CD4-positive, alpha-beta T cell treated with Interleukin-17A for 4 hours (primary cell): ENCODE measurements at places on chromosomes 1 and 21.

DNA sequence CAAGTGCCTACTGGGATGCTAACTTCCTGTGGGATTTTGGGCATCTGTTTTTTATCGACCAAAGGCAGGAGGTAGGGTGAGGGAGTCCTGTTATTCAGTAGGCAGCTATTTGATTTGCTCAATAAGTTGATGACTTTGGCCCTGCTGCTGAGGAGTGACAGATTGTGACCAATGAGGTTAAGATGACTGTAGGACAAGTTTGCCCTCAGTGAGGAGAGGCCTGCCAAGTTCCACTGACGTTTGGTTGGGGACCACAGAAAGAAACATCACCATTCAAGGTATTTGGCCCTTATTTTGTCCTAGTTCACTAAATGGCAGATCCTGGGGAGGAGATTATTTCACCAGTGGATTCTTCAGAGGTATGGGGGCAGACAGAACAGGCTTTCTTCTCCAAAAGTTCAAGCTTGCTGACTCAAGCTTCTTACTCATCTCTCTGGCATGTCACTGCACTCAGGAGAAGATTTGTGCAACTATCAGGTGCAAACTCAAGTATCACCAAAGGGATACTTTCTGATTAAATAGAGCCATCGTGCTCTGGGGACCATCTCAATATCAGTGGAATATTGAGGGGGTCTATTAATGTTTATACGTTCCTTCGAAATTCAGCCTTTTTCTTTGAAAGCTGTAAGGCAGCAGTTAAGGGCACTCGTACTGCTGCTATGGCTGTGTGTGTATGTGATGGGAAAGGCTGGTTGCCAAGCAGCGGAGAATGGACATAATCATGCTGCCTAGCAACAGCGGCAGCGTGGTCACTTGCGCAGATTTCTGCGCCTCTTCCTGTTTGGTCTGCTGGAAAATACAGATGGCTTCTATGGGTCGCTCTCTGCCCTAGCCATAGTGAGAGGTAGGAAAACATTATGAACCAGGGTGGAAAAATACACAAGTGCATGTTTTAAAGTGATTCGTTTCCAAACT is 78.7 kb downstream of the PBX1 start:
- DNase-seq, result no peak

- DNase-seq, result peak; percentile 64
These were observed 231.0 kb upstream of the B3GALT2 start for GRCh38 chr1:193417403-193417802.

DNA sequence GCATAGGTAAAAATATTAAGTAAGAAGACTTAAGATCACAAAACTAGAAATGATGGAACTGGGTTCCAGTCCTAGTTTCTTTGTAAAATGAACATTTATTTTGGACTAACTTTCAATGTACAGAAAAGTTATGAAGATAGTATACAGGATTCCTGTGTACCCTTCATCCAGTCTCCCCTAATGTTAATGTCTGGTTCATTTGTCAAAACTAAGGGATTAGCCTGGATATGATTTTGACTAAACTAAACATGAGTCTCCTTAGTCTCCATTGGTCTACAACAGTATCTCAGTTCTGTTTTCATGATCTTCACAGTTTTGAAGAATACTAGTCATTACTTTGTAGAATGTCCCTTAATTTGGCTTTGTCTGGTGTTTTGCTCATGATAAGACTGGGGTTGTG is 54.5 kb downstream of the UBE4B start:
- no peak for DNase-seq

DNA sequence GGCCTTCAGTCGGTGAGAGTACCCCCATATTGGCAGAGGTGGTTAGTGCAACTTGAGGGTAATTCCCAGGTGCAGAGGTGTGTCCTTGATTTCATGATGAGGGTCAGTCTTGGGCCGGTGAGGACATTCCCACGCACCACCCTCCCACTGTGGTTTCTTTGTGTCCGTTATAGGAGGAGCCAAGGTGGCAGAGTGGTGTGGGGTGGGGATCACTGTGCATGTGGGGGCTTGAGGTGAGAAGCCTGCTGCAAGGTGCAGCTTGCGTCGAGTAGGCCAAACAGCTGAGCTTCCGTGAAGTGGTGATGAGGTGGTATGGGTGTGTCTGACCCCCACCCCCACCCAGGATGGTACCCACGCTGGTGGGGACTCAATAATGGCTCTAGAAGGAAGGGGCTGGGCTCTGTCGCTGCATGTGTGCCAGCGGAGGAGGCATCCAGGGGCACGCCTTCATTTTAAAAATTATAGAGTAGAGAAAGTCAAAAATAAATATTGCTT is 6.2 kb downstream of the PTPRF start:
- no peak for DNase-seq
